ENCODE measurements at places on chromosomes 2 and 18.

GRCh38 chr2:172216477-172216876 lies 113.8 kb upstream of the DLX2 start:
- DNase-seq = no peak

- no peak for DNase-seq
These were observed 272.6 kb downstream of the NEDD4L start for GRCh38 chr18:58316396-58317342.

GRCh38 chr2:151777487-151777886 lies 43.2 kb upstream of the NEB start:
- DNase-seq = no peak

DNA sequence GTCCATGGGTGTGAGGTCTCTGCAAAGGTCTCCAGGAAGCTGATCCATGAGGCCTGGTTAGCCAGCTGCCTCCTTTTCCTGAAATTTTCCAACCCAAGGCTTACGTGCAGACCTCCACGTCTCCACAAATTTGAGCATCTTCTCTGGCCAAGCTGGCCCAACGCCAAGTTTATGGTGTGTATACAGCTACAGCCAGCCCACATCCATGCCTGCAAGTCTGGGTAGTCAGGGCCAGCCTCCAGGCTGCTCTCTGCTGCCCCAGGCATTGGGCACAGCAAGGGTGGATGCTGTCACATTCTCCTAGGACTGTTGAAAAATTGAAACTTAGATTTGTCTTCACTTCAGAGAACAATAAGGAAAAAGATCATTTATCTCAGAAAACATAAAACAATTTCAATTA lies 525.5 kb upstream of the CHAC2 start:
- no peak for DNase-seq

GRCh38 chr2:10103179-10103578 lies 19.4 kb upstream of the RRM2 start:
- DNase-seq = no peak

DNA sequence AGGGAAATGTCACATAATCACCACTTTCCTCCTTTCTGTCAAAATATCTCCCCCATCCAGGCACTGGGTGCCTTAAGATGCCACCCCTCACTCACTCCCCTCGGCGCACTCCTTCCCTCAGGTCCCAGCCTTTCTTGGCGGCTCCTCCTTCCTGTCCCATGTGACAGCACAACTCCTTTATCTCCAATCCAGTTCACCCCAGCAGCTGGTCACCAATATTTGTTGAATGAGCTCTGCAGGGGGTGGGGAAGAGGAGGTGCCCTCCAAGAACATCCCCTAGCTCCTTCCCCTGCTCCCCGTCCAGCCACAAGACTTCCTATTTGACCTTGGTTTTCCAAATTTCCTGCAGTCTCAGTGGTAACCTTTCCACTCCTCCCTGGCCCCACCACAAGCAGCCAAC lies 31.6 kb upstream of the ID2 start:
- no peak for DNase-seq

DNA sequence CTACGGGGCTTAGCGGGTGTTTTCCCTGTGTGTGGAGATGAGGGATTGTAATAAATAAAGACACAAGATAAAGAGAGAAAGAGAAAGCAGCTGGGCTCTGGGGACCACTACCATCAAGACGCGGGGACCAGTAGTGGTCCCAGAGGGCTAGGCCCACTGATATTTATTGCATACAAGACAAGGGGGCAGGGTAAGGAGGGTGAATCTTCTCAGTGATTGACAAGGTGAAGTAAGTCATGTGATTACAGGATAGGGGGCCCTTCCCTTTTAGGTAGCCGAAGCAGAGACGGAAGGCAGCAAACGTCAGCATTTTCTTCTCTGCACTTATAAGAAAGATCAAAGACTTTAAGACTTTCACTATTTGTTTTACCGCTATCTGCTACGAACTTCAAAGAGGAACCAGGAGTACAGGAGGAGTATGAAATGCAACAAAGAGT lies 4.5 kb upstream of the GAL3ST2 start:
- no peak for DNase-seq

DNA sequence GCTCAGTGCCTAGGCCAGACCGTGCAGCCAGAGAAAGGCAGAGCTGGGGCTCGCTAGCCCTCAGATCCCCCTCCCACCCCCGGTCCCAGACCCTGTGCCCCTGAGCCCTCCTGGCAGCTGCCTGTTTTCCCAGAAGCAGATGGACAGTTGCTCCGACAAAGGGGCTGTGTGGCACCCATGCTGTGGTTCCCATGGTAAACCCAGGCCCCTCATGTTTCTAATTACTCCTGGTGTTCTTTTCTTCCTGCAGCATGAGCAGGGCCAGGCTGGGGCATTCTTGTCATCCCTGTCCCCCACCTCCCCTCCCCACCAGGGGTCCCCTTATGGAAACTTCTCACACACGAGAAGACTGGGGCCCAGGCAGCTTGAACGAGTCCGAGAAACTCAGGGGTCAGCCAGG lies 269.6 kb downstream of the HAUS1 start:
- DNase-seq = no peak

GRCh38 chr2:7063789-7064188 lies 146.6 kb downstream of the RNF144A start:
- no peak for DNase-seq

GRCh38 chr2:217301142-217301925 lies 441.5 kb upstream of the TNP1 start:
- DNase-seq = no peak

DNA sequence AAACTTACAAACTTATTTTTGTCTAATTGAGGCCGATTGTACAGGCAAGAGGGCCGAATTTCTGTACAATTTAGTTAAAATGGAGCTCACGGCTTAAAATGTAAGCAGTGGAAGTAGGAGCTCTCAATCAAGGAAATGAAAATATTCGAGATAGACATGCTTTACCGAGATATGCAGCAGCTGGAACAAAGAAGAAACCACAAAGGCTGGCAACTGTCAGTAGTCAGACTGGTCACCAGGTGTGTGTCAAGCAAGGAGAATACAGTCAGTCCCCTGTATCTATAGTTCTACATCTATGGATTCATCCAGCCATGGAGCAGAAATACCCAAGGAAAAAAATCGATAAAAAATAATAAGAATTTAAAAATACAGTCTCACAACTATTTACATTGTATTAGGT lies 122.6 kb downstream of the WDSUB1 start:
- DNase-seq = no peak

- DNase-seq = no peak
These were observed 22.2 kb downstream of the ATAD2B start for GRCh38 chr2:23904692-23905091.

DNA sequence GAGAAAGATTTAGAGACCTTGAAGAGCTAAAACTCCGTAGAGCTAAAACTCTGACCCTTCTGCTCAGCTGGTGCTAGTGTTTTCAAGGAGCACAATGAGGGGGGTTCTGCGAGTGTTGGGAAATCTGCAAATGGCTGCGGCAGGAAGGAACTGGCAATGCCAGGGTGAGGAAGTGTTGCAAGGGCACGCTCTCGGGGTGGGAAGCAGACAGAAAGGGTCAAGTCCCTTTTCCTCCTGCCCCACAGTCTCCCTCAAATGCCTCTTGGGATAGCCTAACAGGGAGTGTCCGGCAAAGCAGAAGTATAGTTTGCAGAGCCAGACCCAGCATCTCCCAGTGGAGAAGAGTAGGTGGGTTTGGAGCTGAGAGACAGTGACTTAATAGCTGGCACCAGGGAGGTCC lies 60.5 kb downstream of the NCAPH start:
- no peak for DNase-seq

DNA sequence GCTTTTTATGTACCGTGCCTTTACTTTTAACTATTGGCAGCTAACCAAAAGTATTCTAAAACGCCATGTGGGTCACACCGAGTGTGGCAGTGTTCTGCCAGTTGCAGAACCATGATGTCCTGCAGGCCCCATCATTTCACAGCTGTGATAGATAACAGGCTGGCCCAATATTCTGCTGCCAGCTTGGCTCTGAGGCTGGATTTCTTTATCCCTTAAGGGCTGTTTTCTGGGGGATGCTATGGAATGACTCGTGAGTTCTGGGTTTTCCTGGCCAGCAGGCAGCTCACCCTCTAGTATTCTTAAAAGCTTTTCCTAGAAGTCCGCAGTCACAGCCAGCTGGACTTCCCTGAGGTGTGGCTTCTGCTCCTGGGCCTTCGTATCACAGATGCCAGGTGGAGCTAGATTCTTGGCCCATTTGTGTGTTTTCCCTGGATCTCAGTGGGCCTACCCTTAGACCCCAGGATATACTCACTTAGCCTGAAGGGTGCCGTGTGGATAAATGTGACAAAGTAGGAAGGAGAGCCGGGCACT lies 41.0 kb downstream of the FHOD3 start:
- no peak for DNase-seq

GRCh38 chr2:40540026-40540425 lies 88.1 kb upstream of the SLC8A1 start:
- no peak for DNase-seq

GRCh38 chr2:18085593-18085992 lies 207.1 kb downstream of the KCNS3 start:
- no peak for DNase-seq

DNA sequence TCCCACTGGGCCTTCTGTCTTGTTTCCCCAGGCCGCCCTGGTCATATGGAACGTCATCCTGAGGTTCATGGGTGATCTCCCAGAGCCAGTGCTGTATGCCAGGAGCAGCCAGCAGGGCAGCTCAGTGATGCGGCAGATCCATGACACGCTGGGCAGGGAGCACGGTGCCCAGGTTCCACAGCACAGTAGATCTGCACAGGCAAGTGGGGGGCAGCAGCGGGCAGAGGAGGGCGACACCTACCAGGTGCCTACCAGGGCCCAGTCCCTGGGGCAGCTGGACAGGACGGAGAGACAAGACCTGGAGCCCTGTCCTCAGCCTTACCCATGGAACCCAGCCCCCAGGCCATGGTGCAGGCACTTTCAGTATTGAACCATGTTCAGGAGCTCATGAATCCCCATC lies 36.1 kb upstream of the GPR17 start:
- no peak for DNase-seq

DNA sequence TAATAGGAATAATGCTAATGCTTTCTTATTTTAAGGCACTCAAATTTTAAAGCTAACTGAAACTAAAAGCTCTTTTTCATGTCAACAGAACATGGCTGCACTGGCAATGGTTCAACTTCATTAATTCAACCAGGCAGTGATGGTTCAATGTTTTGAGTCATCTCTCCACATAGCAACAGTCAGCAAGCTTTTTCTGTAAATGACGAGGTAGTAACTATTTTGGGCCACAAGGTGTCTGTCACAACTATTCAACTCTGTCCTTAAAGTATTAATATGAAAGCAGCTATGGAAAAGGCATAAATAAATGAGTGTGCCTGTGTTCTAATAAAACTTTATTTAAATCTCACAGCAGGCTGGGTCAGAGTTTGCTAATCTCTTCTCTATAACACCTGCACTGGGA lies 1425.6 kb upstream of the PIK3C3 start:
- DNase-seq = no peak

DNA sequence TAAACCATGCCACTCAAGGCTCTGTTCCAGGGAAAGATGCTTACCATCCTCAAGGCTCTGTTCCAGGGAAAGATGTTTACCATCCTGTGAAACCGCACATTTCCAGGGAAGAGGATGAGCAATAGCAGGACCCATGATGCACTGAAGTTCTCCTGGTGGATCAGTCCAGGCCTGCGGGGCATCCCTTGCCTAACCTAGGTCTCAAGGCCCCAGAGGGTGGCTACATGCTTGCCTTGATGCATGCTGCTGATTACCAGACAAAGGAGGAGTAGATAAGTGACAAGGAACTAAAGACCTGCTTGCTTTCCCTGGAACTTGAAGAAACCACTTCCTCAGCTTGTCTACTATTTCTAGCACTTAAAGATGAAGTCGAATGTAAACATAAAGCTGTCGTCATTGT lies 111.0 kb upstream of the LINC00305 start:
- no peak for DNase-seq

GRCh38 chr2:199460846-199461710 lies 3.3 kb upstream of the SATB2 start:
- DNase-seq = no peak

- DNase-seq = peak; percentile 81
These were observed 10.8 kb downstream of the SIX3 start for GRCh38 chr2:44952143-44952805.

DNA sequence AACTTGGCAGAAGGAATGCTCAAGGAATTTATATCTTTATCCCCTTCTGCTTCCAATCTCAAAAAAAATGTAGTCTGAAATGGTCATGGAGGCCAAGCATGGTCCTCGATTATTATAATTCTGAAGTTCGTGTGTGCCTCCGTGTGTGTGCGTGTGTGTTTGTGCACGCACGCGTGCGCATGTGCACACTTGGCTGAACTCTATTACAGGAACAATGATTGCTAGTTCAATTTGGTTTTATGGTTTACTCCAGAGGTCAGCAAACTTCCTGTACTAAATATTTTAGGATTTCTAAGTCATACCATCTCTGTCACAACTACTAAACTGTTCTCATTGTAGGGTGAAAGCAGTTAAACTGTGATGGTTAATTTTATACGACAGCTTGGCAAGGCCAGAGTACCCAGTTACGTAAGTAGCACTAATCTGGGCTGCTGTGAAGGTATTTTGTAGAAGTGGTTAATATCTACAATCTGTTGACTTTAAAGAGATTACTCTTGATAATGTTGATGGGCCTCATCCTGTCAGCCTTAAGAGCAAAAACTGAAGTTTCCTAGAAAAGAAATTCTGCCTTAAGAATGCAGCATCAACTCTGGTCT lies 5.8 kb upstream of the MARCHF7 start:
- no peak for DNase-seq

- DNase-seq = no peak
These were observed 672.2 kb upstream of the ACVR2A start for GRCh38 chr2:147172493-147173188.

GRCh38 chr2:68878753-68879152 lies 7.6 kb upstream of the BMP10 start:
- DNase-seq = no peak

DNA sequence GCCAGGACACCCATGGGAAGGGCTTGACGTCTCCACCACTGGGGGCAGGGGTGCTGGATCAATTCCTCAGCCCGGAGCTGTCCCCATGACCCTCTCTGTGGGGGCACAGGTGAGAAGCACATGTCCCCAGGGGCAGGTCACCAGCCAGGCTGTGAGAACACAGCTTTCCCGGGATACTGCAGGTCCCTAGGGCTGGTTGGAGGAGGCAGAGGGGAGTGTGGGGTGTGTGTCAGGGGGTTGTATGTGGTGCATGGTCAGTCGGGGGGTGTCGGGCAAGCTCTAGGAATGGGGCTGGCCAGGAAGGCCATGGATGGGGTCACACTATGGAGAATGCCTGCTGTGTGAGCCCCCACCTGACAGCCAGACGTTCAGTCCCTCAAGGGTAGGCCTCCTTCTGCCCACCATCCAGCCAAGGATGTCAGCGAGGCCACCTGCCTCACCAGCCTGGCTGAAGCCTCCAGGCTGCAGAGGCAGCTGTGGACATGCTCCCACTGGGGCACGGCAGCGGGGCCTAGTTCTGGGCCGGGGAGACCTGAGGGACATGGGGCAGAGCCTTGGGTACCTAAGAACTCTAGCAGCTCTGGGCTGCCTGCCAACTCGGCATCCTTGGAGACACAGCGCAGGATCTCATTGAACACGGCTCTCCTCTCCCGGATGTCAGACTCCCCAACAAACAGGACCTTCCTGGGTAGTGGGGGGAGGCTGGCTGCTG lies 10.3 kb downstream of the HS1BP3 start:
- no peak for DNase-seq

All from nephron progenitor cell (in vitro differentiated cells).